Stimulated activated CD4-positive, alpha-beta T cell treated with anti-CD3 and anti-CD28 coated beads, Interleukin-15, amount 100 ng/mL, for 24 hours (primary cell): ENCODE measurements at places on chromosomes 6 and 20.

DNA sequence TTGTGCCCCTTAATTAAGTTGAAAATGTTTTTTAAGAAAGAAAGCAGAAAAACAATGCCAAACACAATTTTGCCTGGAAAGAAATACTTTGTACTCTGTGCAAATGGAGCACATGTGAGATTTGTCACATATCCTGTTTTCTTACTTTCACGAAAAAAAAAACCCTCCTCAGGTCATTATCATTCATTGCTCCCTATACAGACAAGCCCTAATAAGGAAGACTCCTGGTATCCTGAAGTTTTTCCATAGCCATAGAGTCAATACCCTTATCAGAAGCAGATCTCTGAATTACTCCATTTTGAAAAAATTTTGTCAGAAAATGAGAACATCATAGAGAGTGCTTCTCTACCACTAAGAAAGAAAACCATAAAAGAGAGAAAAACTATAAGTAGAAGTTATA, 14.0 kb upstream of the NT5E start:
- no peak for DNase-seq

GRCh38 chr20:56574531-56575142, 41.6 kb downstream of the FAM209B start:
- no peak for DNase-seq

DNA sequence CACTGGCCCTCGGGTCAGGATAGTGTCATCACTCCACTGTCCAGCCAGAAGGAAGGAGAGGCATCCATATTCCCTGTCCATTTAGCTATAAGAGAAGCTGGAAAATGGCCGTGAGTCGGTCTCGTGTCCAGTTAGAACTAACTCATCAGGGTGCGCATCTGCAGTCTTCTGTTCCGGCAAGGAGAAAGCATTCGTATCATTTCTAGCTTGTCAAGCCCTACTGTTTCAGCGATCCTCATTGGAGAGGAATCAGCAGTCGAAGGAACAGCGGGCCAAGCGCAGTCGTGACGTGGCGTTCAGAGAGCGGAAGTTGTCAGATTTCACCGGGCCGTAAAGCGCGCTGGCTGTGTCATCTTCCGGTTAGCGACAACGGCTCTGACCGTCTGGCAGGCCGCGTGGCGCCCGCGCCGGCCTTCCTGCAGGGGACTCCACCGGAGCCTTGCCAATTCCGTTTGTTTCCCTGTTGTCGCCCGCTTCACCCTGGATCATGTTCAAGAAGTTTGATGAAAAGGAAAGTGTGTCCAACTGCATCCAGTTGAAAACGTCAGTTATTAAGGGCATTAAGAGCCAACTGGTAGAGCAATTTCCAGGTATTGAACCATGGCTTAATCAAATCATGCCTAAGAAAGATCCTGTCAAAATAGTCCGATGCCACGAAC, 32.9 kb downstream of the HM13 start:
- DNase-seq: peak; percentile 86

DNA sequence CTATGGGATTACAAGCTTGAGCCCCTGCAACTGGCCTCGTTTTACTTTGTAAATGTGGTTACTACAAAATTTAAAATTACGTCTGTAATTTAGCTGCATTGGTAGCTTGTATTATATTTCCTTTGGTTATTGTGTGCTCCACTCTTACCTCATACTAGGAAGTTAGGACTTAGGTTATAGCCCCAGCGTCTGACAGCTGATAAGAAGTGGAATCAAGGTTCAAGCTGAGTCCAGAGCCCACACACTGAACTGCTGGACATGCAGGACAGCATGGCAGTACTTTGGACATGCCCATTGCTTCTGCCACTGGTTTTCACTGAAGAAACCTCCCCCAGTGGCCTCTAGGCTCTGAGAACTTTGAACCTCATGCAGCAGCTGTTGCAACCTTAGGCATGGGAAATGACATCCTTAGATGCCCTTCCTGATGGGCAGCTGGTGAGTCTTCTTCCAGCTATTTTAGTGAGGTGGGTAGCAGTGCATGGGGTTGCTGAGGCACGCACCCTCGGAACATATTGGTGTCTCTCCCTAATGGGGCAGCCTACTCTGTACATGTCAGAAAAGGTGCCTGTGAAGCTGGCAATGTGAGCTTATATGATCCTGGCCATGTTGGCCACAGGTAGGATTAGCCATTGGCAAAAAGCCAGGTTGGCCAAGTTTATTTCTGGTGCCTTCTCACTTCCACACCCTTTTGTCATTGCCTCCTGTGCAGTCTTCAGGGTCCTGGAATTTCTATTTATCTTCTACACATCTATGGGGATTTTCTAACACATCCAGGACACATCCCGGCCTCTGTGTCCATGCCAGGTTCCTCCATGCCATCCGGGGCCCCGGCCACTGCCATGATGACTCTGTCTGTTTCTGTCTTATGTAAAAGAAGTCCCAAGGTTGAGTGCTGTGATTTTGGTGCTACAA, 85.3 kb downstream of the CDS2 start:
- DNase-seq: no peak

DNA sequence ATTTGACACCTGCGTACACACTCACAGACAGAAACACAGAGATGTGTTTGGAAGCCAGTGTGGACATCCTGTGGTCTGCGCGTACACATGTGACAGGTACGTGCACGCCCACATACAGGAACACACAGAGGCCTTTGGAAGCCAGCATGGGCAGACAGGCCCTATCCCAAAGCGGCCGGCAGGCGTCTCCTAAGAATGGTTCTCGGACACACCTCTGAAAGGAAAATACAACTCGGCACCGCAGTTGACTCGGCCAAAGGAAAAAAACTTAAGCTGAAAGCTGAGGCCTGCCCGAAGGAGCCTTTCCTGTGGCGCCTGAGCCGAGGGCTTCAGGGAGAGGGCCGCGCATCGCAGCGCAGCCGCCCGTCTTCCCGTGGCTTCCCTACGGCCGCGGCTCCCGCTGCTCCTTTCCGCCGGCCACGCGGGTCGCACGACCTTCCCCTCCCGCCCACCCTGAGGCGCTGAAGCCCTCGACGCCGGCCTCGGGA, 1.4 kb upstream of the CEP43 start:
- peak; percentile 80 for DNase-seq

DNA sequence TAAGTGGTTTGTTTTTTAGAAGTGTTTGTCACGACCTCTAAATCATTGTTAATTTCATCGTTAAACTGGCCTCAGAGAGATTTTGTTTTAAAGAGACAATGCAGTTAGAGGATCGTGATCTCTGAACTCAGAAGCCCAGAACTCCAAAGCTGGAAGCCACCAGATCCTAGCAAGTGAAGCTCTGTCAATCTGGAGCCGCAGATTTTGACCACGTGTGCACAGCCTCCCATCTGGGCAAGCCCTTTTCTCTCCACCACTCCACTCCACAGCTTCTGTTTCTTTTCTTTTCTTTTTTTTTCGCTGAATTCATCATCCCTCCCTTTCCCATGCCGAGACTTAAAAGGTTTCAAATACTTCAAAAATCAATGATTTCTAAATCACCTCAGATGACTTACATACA, 142.2 kb upstream of the ESR1 start:
- DNase-seq: no peak

DNA sequence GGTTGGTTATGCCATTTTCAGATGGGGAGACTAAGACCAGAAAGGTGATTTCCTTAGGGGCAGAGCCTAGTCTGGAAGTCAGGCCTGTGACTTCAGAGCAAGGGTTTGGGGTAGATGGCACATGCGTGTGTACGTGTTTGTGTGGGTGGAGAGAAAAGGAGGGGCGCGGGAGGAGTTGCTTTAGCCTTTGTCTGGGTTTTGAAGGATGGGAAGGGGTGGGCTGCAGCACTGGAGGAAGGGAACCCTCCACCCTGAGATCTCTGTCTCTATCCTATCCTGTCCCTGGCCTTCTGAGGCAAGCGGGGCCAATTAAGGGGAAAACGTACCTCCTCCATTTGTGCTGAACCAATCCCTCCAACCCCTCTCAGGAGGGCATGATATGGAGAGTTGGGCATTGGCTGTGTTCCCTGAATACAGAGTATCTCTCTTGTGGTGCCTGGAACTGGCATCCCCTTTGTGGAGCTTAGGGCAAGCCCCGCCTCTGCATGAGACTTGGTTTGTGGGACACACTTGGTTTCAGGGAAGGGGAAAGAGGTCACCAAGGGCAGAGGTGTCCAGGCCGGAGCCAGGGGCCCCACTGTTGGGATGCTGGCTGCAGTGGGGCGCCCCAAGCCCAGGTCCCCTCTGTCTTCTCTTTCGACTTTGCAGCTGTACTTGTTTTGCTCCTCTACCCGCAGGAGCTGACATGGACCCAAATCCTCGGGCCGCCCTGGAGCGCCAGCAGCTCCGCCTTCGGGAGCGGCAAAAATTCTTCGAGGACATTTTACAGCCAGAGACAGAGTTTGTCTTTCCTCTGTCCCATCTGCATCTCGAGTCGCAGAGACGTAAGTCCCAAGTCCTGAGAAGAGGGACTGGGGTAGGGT, at the start of gene DBNDD2:
DBNDD2 (plus strand) TSS at position 507 of the 863 bp plus-strand sequence; CDS start at position 686, 179 bp downstream.
- DNase-seq: peak; percentile 24

- DNase-seq: no peak
These were observed 21.0 kb downstream of the MAP3K5 start for GRCh38 chr6:136771306-136771705.

GRCh38 chr20:41566896-41567527, 51.2 kb downstream of the CHD6 start:
- no peak for DNase-seq

- DNase-seq: no peak
These were observed 46.6 kb upstream of the UST start for GRCh38 chr6:148700047-148700715.

DNA sequence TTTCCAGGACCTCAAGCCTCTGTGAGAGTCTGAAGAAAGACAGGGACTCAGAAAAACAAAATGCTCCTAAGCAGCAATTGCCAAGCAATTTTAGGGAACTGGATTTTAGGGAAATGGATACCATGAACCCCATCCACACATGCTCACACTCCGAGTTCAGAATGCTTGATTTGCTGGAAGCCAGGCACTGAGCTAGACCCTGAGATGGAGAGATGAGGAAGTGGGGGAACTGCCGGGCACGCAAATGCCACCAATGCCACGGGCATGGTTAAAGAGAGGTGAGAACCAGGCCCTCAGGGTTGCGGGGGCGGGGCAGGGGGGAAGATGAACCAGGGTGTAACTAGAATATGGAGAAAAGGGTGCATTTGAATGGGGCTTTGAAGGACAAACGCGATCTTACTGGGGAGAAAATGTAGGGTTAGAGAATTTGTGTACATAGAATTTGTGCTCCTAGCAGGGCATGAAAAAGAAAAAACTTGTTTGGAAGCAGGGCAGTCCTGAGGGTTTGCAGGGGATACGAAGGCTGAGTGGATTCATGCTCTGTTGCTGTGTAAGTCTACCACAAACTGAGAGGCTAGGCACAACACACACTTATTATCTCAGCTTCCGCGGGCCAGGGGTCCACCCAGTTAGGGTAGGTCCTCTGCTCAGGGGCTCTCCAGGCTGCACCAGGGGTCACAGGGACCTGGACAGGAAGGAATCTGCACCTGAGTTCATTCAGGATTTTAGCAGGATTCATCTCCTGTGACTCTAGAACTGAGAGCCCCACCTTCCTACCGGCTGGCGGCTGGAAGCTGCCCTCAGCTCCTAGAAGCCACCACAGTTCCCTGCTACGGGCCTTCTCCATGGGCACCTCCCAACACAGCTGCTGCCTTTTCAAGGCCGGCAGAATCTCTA, 108.0 kb downstream of the SNX5 start:
- DNase-seq: no peak

GRCh38 chr6:227074-227782, 65.1 kb upstream of the DUSP22 start:
- DNase-seq: no peak

DNA sequence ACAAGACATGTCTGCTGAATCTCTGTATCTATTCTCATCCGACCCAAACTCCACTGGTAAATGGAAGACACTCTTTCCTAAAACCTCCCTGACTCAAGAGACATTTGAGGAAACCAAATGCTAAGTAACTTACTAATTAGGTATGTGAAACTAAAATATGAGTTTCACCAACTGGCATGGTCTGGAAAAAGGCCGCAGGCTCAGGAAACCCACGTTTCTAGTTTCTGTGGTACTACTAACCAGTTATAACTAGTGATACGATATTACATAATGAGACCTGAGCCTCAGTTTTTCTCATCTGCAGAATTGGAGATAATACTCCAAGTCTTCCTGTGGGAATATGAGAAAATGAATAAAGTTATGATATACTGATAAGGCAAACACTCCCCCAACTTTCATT, 39.9 kb downstream of the ZNF391 start:
- no peak for DNase-seq

GRCh38 chr20:44461142-44461802, 14.4 kb upstream of the TTPAL start:
- DNase-seq: no peak

DNA sequence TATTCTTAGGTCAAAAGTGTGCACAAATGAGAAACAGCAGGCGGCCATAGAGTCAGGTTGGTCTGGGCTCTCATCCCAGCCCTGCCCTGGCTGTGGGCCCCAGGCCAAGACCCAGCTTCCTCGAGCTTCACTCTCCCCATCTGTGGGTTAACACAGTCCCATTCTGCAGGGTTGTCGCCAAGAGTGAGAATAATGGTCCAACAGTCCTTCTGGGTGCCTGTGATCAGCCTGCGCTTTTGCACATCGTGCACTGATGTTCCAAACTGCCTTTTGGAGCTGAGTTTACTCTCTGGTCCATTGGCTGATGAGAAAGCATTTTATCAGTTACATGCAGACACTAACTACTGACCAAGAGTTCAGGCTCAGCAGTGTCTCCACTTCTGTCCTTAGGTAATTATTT, 82.6 kb downstream of the INSM1 start:
- DNase-seq: no peak

- DNase-seq: no peak
These were observed 36.1 kb upstream of the NAA20 start for GRCh38 chr20:19981031-19981451.

- DNase-seq: no peak
These were observed 1.6 kb upstream of the PRL start for GRCh38 chr6:22298475-22298890.

- no peak for DNase-seq
These were observed 1.6 kb upstream of the TGIF2 start for GRCh38 chr20:36571564-36572504.

DNA sequence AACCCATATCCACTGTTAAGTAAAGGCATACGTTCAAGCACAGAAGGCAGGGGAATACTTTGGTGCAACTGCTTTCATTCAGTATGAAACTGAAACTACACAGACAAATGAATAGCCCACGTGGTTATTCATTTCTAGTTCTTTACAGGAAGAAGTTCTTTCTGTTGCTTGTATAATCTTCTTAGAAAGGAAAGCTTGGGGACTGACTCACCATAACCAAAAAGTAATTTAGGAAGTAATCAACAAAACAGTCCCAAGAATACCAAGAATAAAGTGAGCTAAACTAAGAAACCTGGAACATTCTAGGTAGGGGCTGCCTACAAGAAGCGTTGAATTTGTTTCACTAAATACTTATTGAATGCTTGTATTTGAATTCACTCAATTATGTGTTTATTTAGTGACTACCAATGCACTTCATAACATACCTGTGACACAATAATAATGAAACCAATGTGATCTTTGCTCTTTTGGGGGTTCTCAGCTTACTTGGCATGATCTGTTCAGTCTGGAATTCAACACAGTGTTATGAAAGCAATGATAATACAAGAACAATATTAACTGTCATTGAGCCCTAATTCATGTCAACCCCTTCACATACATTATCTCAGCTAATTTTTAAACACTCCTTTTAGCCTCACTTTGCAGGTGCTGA, 25.1 kb upstream of the KIAA0408 start:
- DNase-seq: peak; percentile 3

GRCh38 chr6:97460394-97461080, 177.5 kb upstream of the MMS22L start:
- no peak for DNase-seq

- no peak for DNase-seq
These were observed 13.3 kb upstream of the SOX12 start for GRCh38 chr20:312067-312466.

GRCh38 chr6:12516070-12516469, 200.5 kb upstream of the PHACTR1 start:
- DNase-seq: no peak
